ENCODE measurements at places on chromosomes 16 and 17. TPM values are rescaled to one million over a fixed set of nuclear protein-coding genes. Genes with fewer than 3 reads are reported as not detected.

DNA sequence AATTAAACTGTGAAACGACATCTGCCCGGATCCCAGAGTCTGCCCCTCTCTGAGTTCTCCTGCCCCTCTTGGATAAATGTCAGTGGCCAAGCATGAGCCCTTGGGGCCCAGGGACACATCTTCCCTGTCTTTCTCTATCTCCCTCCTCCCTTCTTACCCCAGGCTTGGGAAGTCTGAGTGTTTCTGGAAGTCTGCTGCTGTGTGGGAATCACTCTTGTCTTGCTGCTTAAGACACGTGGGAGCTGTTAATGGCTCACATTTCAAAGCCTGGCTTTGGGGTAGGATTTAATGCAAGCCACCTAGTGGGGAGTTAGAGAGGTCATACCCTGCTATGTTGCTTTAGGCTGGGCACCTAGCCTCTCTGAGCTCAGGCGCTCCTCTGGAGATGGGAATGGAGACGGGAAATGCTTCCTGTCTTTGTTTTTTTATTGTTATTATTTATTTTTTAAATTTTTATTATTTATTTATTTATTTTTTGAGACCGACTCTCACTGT, 218.5 kb upstream of the CIBAR2 start:
- H3K27ac ChIP-seq: no peak overlapping the region
- H3K27me3 ChIP-seq: no peaks in the 10 kb centered on the region
- DNase-seq: no peak

GRCh38 chr17:15501282-15501681, 33.9 kb upstream of the CDRT4 start:
- no peak for DNase-seq
- no peaks in the 10 kb centered on the region for H3K36me3 ChIP-seq
- peaks cover 16% of the 10 kb centered on the region for H3K4me1 ChIP-seq
- no peaks in the 10 kb centered on the region for H3K27me3 ChIP-seq

RAD51C gene
- total RNA-seq: 8.3 TPM

DNA sequence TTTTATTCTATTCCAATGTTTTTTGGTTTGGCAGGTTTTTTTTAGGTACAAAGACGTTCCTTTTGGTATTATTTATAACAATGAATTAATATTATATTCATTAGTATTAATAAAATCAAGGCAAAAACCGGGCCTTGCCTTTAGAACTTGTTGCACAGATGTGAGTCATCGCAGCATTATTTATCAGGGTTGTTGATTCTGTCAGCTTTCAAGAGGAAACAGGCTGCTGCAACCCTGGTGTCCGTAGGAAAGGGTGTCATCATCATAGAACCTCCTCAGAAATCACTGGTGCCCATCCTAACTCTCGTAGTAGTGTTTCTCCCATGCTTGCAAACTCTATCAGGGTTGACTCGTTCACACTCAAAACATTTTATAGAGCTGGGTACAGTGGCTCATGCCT, 10.2 kb upstream of the LRRC37B start:
- no peaks in the 10 kb centered on the region for H3K4me1 ChIP-seq
- H3K4me3 ChIP-seq: no peak overlapping the region
- no peak overlapping the region for H3K27ac ChIP-seq
- no peaks in the 10 kb centered on the region for H3K27me3 ChIP-seq
- H3K36me3 ChIP-seq: no peaks in the 10 kb centered on the region
- DNase-seq: no peak

ACAP1 gene
- total RNA-seq: 7.6 TPM

GRCh38 chr17:39628655-39629493, 2.1 kb downstream of the PPP1R1B start:
- DNase-seq: no peak
- no peaks in the 10 kb centered on the region for H3K36me3 ChIP-seq
- H3K27me3 ChIP-seq: peaks cover 7% of the 10 kb centered on the region
- peaks cover 19% of the 10 kb centered on the region for H3K4me1 ChIP-seq
- no peak overlapping the region for H3K4me3 ChIP-seq
- H3K27ac ChIP-seq: no peak overlapping the region

DNA sequence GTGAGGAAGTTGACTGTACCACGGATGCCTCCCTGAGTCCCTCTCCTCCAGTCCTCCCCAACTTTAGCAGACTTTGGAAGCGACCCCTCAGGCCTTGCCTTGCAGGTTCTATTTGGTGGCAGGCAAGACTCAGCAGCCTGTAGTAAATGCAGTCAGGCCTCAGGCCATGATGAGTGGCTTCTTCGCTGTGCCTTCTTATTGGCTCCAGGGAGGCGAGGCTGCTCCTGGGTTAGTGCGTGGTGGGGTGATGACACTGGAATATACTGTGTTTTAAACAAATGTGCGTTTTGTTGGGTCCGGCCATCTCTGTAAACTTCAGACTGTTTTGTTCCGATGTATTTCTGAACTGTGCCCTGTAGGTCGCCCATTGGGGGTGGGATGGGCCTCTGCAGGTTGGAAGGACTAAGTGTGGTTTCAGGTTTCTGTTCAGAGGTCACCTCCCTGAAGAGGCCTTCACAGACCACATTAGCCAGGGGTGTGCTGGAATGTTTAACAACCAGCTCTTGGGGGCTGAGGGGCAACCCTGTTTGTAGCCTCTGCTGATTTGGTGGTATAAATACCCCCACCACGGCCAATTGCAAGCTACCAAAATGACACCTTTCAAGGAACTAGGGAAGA, 62.5 kb downstream of the CYLD start:
- no peaks in the 10 kb centered on the region for H3K36me3 ChIP-seq
- no peak overlapping the region for H3K4me3 ChIP-seq
- no peak for DNase-seq
- no peak overlapping the region for H3K27ac ChIP-seq

SCN4A gene
- total RNA-seq: 0.98 TPM

DNA sequence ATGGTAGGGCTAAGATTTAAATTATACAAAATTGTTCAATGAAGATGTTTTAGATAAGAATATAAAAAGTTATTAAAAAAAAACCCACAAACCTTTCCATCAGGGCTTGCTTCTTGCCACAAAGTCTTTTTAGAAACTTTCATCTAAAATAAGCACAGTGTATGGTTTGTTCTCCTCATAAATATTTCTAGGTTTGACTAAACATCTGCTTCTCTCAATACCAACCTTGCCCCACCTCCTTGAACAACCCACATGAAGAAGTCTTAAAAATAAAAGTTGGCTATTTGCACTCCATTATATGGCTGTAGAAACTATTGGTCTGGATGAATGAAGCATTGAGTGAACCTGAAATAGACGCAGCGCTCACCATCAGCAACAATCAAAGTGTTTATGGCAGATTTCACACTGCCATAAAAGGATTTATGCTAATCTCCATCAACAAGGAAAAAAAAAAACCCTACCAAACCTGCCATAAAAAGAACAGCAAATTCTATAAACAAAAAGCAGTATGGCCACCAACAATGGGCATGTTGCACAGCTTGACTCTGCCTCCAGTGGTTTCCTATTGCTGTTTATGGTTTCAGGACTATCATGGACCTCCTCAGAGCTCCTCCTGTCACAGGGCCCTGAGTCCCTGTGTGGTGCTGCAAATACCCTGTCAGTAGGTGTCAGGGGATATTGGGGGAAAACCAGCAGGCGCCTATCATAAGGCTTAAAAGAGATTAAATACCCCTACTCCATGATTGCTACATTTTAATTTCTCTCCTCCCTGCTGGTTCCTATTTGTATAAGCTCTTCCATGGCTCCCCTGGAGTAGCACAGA, 37.6 kb downstream of the SNX11 start:
- no peak for DNase-seq
- H3K4me3 ChIP-seq: no peak overlapping the region
- no peaks in the 10 kb centered on the region for H3K36me3 ChIP-seq
- no peaks in the 10 kb centered on the region for H3K27me3 ChIP-seq

DNA sequence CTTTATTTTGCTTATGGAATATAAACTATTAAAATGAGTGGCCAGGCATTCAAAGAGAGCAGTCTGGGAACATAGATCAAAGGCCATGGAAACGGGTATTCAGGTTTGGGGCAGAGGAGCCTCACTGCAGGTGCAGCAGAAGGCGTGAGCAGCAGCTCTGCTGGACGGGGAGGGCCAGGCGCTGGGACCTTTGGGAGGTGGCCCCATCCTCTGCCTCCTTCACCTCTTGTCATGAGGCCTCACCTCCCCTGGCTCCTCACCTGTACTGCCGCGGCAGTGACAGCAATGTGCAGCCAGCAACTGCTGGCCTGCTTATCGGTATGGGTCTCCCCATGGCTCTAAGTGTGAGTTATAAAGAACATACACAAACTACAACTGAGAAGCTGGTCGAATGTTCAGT, 109.4 kb downstream of the CDK5R1 start:
- no peak overlapping the region for H3K4me3 ChIP-seq
- H3K27ac ChIP-seq: no peak overlapping the region
- no peaks in the 10 kb centered on the region for H3K27me3 ChIP-seq
- no peaks in the 10 kb centered on the region for H3K4me1 ChIP-seq

GRCh38 chr16:2328428-2328827, 12.1 kb downstream of the ABCA3 start:
- H3K36me3 ChIP-seq: no peaks in the 10 kb centered on the region
- no peak overlapping the region for H3K27ac ChIP-seq
- no peak overlapping the region for H3K4me3 ChIP-seq

GRCh38 chr16:53893731-53894435, 189.9 kb downstream of the FTO start:
- no peaks in the 10 kb centered on the region for H3K36me3 ChIP-seq
- H3K27ac ChIP-seq: no peak overlapping the region
- H3K27me3 ChIP-seq: no peaks in the 10 kb centered on the region
- no peak overlapping the region for H3K4me3 ChIP-seq
- no peak for DNase-seq

DNA sequence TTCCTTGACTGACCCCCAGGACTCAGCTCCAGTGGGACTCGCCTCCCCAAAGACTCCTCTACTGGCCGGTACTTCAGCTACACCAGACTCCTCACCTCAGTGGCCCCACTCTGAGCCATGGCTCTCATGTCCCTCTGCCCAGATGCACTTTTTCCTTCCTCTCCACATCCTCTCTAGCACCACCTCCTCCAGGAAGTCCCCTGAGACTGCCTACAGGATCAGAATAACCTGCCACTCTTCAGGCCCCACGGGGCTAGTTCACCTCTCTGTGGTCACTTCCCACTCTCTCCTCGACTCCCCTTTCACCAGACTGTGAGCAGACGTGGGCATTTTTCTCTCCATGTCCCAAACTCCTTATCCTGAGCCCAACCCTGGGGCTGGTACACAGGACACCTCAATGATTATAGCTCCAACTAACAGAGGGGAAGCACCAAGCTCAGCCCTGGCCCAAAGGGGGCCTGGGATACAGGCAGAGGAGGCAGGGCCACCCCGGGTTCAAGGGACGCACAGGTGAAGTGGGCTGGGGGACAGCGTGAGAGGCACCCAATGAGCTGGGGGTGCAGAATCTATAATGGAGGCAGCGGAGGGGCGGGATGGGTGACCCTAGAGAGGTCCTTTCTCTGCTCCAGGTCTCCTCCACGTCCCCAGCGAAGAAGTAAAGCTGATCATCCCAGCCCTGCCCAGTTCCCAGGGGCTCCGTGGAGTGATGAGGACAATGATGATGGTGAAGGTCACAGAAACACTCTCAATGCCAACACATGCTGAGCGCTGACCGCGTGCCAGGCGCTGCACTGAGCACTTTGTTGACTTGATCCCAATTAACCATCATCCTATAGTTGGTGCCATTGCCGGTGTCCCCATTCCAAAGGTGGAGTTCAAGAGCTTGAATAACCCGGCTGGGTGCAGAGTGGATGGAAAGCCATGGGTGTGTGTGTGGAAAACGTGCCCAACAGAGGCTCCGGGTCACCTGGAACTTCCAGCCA, 3.9 kb downstream of the TRPV3 start:
- no peak overlapping the region for H3K4me3 ChIP-seq
- H3K36me3 ChIP-seq: no peaks in the 10 kb centered on the region
- H3K27me3 ChIP-seq: no peaks in the 10 kb centered on the region
- no peak for DNase-seq
- H3K27ac ChIP-seq: no peak overlapping the region

TNRC6C gene
- total RNA-seq: 14.7 TPM

DNA sequence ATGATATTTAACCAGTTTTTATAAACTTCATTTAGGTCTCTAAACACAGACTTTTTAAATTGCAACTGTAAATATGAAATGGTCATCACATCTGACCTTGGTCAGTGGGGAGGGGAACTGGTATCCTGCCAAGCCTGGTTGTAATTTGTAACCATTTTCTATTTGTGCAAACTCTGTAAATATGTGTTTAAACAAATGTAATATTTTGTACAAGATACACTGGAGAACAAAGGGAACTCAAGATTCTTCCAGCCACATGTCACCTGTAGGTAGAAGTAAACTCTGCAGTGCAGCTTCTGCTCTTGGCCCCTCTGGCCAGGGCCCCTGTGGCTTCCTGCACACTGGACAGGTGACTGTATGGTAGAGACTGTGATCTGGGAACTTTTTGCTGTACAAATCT, 35.8 kb downstream of the AKAP1 start:
- no peak overlapping the region for H3K4me3 ChIP-seq
- no peaks in the 10 kb centered on the region for H3K27me3 ChIP-seq
- no peak overlapping the region for H3K27ac ChIP-seq
- DNase-seq: no peak

DNA sequence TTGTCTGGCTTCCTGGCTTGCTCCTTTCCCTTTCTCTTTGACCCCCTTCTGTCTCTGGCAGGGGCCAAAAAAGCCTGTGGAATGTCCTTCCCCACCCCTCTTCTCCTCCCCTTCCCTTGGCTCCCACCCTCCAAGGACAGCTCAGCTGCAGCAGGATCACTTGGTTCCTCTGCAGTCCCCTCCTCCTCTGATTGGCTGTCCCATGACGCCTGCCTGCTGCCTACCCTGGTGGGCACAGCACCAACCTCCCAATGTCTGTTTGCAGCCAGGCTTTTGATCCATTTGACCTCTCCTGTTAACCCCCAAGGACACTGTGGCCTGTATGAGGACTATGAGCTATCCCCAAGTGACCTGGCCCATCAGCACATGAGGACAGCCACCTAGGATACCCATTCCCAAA, 14.8 kb upstream of the MTMR4 start:
- no peak overlapping the region for H3K27ac ChIP-seq
- H3K4me3 ChIP-seq: no peak overlapping the region
- H3K36me3 ChIP-seq: no peaks in the 10 kb centered on the region
- H3K27me3 ChIP-seq: no peaks in the 10 kb centered on the region
- peaks cover 17% of the 10 kb centered on the region for H3K4me1 ChIP-seq

Measured in vagina (tissue), 2 donors.